T-helper 1 cell (primary cell): ENCODE measurements at places on chromosomes 13 and 19.

- DNase-seq: no peak
Measured at GRCh38 chr13:66556306-66556705, 673.8 kb downstream of the PCDH9 start.

DNA sequence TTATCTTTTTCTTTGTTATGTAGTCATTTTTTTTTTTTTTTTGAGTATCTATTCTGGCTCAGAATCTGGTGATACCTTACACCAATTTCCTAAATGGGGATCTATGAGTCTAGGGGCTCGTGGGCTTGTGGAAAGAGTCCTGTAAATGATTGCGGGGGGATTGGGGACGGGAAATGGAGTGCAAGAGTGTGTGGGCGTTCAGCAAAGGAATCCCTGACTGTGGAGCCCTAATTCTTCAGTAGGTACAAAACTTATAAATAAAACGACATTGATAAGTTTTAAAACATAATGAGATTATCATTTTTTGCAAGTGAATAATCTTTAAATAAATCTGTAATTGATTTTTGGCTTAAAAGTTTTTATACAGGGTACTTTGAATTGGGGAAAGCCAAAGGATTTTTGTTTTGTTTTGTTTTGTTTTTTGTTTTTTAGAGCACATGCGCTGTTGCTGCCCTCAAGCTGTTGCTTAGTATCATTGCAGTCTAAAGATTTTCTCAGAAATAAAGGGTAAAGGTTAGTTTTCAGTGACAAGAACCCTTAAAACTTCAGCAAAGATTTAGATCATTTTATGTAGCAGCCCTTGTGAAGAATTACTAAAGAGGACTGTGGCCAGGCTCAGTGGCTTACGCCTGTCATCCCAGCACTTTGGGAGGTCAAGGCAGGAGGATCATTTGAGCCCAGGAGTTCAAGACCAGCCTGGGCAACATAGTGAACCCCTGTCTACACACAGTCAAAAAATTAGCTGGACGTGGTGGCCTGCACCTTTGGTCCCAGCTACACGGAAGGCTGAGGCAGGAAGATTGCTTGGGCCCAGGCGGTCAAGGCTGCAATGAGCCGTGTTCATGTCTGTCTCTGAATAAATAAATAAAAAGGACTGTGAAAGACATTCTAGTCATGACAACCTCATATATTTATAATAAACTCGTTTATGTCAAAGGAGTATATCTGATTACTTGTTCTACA lies 1.7 kb downstream of the ERCC5 start:
- no peak for DNase-seq

GRCh38 chr19:27822336-27822735 lies 1390.6 kb downstream of the UQCRFS1 start:
- no peak for DNase-seq

- no peak for DNase-seq
Measured at GRCh38 chr19:44890366-44891015, 563 bp upstream of the TOMM40 start.

GRCh38 chr19:33094436-33095067 lies 13.6 kb downstream of the GPATCH1 start:
- no peak for DNase-seq

DNA sequence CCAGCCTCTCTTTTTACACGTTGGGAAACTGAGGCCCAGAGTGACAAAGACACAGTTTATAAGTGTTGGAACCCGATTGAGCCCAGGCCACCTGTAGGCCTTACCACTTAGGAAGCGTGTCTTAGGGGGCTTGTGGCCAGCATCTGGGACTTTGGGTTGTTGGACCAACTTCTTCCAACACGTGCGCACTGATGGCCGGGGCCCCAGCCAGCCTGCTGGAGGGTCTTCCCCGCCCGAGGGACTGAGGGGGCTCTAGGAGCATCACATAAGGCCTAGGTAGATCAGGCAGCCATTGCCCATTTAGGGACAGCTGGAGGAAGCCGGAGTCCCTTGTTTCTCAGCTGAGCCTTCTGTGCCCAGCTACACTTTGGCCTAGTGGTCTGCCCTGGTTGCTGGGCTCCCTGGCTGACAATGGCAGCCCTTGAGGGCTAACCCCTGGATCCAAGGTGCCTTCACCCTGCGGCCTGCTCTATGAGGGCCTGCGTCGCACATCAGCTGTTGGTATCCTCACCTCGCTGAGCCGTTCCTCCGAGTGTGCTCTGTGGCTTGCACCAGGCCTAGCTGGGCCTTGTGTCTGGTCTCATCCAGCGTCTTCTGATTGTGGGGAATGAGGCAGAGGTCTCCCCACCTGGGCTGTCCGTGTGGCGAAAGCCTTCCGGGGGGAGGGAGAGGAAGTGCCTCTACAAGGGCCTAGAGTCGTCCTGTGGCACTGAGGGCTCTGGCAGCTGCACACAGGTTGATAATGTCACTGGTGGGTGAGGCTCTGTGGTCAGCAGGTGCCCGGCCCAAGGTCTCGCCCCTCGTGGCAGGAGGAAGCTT lies 1.2 kb downstream of the RAB11B start:
- no peak for DNase-seq

DNA sequence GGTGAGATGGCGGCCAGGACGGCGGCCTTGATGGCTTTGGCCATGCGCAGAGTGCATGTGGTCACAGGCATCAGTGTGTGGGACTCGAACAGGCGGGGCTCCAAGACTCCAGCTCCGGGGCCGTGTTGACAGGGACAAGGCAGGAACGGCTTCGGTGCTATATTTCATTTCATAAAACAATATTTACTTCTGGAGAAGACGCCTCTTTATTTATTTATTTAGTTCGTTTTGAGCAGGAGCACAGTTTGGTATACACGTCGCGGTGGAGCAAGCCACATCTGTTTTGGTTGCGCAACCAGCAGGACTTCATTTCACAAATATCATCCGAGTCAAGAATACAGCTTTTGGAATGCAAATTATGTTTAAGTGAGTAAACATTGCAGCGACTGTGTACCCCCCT lies 166.7 kb upstream of the TSHZ3 start:
- no peak for DNase-seq

DNA sequence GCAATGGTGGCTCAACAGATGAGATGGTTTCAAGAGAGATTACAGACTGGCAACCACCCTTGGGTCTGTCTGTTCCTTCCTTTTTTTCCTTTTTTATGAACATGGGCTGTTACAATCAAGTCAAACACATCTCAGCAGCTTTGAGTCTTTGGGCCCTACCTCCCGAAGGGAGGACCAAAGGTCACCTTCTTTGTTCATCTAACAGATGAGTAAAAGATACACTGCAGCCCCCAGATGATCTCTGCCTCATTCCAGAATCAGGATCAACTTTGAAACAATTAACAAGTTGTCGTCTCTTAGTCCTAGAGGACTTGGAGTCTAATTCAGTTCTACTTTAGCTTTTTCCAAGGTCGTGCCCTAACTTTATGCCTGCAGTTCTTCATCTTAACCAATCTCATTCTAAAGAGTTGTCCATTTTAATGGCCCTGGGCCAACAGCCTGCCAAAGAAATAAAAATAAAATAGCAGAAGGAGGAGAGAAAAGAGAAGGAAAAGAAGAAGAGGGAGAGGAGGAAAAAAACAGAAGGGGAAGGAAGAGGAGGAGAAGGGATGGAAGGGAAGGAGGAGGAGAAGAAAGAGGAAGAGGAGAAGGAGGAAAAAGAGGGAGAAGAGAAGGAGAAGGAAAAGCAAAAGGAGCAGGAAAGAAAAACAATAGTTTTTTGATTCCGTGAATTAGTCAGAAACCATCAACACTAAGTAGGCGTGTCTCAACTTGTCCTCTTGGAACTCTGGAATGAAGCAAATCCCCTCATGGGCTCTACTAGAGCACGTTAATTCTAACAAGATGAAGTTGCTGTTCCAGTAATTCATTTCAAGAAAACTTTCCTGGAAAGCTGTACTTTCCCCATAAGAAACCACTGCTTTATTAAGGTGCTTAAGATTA lies 281.2 kb downstream of the FOXO1 start:
- DNase-seq: no peak
